ENCODE measurements at places on chromosomes 5 and 9. TPM values are rescaled to one million over a fixed set of nuclear protein-coding genes. Genes with fewer than 3 reads are reported as not detected.

The PDZD2 gene
- 1.4 TPM for total RNA-seq

The SPATA9 gene
- not detected for total RNA-seq

The HAPLN1 gene
- total RNA-seq: not detected

The PCDHGA12 gene
- total RNA-seq: not detected

The KYAT1 gene
- 15.9 TPM for total RNA-seq

The DOK3 gene
- total RNA-seq: 3.8 TPM

The PARP8 gene
- total RNA-seq: 149 TPM

The NUTM2G gene
- total RNA-seq: not detected

The TLR4 gene
- 0.52 TPM for total RNA-seq

- no peaks in the 10 kb centered on the region for H3K36me3 ChIP-seq
- no peak overlapping the region for H3K27ac ChIP-seq
- peaks cover 22% of the 10 kb centered on the region for H3K4me1 ChIP-seq
- peaks cover 36% of the 10 kb centered on the region for H3K27me3 ChIP-seq
- DNase-seq: no peak
Observed at GRCh38 chr5:17219006-17219422, 1.6 kb downstream of the BASP1 start.

DNA sequence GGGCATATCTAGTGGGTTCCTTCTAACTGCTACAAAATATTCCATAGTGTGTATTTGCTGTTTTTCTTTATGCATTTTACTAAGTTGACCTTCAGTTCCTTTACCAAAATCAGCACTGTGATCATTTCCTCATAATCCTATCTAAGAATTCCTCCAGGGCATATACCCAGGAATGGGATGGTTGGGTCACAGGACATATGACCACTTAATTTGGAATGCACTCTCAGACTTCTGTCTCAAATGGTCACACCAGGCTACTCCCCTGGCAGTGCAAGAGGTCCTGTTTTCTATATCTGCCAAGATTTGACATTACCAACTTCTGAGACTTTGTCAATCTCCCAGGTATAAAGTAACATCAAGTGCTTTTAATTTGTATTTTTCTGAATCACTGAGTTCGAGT, 63.9 kb downstream of the ADAMTS12 start:
- no peak for DNase-seq
- H3K4me3 ChIP-seq: no peak overlapping the region
- peaks cover 3% of the 10 kb centered on the region for H3K27me3 ChIP-seq
- no peaks in the 10 kb centered on the region for H3K36me3 ChIP-seq
- peaks cover 14% of the 10 kb centered on the region for H3K4me1 ChIP-seq
- no peak overlapping the region for H3K27ac ChIP-seq

DNA sequence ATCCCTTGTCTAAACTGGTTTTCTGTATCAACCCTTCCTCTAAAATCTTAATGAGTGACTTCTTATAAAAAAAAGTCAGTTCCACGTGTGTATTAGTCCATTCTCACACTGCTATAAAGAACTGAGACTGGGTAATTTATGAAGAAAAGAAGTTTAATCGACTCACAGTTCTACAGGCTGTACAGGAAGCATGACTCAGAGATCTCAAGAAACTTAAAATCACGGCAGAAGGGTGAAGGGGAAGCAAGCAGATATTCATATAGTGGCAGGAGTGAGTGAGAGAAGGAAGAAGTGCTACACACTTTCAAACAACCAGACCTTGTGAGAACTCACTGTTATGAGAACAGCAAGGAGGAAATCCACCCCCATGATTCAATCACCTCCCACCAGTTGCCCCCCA, 307.8 kb upstream of the ARRDC3 start:
- no peaks in the 10 kb centered on the region for H3K4me1 ChIP-seq
- H3K4me3 ChIP-seq: no peak overlapping the region
- H3K27me3 ChIP-seq: peaks cover 7% of the 10 kb centered on the region
- H3K27ac ChIP-seq: no peak overlapping the region
- H3K36me3 ChIP-seq: no peaks in the 10 kb centered on the region

GRCh38 chr9:134378901-134379338, 52.7 kb downstream of the RXRA start:
- H3K4me3 ChIP-seq: no peak overlapping the region
- H3K27ac ChIP-seq: no peak overlapping the region
- DNase-seq: no peak
- no peaks in the 10 kb centered on the region for H3K36me3 ChIP-seq

GRCh38 chr9:100112677-100113336, 13.8 kb downstream of the INVS start:
- H3K27ac ChIP-seq: no peak overlapping the region
- H3K4me1 ChIP-seq: peaks cover 19% of the 10 kb centered on the region
- DNase-seq: no peak
- H3K4me3 ChIP-seq: no peak overlapping the region
- no peaks in the 10 kb centered on the region for H3K36me3 ChIP-seq

- H3K27me3 ChIP-seq: no peaks in the 10 kb centered on the region
- H3K4me3 ChIP-seq: no peak overlapping the region
- peaks cover 17% of the 10 kb centered on the region for H3K4me1 ChIP-seq
- no peak overlapping the region for H3K27ac ChIP-seq
- DNase-seq: no peak
Observed at GRCh38 chr5:113269023-113269997, 165.5 kb downstream of the TSSK1B start.

DNA sequence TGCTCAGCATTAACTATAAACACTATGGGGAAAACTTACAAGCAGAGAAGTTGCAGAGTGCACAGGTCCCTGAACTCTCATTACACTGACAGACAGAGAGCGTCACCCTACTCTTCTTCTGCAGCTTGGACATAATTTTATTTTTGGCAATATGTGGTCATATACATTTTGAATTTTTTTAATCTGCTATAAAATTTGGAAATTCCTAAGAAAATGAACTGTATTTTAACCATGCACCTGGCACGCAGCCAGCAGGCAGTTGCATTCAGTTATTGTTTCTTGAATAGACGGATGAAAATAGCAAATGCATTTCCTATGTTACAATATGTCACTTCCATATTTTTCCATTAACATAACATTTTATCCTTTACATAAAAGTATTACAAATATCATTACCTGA, 100.2 kb downstream of the SLC25A46 start:
- H3K27ac ChIP-seq: no peak overlapping the region
- no peaks in the 10 kb centered on the region for H3K4me1 ChIP-seq
- H3K36me3 ChIP-seq: no peaks in the 10 kb centered on the region

DNA sequence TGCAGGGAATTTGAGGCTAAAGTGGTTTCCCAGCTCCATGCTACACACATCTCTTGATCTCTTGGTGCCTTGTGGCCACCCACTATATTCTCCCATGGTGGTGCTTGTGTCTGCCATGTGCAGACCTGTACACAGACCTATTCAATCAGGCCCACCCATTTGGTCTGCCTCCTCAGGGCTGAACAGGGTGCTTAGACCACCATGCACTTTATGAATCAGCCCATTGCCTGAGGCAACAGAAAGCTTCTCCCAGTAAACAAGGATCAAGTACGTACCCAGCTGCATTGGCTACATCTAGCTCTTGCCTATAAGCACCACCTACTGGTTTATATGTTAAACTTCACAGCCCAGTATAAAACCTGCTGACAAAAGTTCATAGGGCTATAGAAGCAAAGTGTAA, 664.3 kb upstream of the EDIL3 start:
- H3K4me3 ChIP-seq: no peak overlapping the region
- H3K36me3 ChIP-seq: no peaks in the 10 kb centered on the region
- no peaks in the 10 kb centered on the region for H3K27me3 ChIP-seq
- no peaks in the 10 kb centered on the region for H3K4me1 ChIP-seq
- no peak for DNase-seq

- peaks cover 36% of the 10 kb centered on the region for H3K27me3 ChIP-seq
- H3K36me3 ChIP-seq: peaks cover 3% of the 10 kb centered on the region
- peak overlapping the region; percentile 89 for H3K4me3 ChIP-seq
Observed at GRCh38 chr5:10333154-10334006, 20.1 kb upstream of the MARCHF6 start.

GRCh38 chr9:91847581-91848091, 102.4 kb downstream of the ROR2 start:
- H3K27ac ChIP-seq: no peak overlapping the region

- H3K4me3 ChIP-seq: no peak overlapping the region
- H3K27me3 ChIP-seq: peaks cover 16% of the 10 kb centered on the region
- peaks cover 3% of the 10 kb centered on the region for H3K4me1 ChIP-seq
- no peaks in the 10 kb centered on the region for H3K36me3 ChIP-seq
- no peak overlapping the region for H3K27ac ChIP-seq
Observed at GRCh38 chr9:114081441-114082016, 3.4 kb upstream of the AMBP start.

DNA sequence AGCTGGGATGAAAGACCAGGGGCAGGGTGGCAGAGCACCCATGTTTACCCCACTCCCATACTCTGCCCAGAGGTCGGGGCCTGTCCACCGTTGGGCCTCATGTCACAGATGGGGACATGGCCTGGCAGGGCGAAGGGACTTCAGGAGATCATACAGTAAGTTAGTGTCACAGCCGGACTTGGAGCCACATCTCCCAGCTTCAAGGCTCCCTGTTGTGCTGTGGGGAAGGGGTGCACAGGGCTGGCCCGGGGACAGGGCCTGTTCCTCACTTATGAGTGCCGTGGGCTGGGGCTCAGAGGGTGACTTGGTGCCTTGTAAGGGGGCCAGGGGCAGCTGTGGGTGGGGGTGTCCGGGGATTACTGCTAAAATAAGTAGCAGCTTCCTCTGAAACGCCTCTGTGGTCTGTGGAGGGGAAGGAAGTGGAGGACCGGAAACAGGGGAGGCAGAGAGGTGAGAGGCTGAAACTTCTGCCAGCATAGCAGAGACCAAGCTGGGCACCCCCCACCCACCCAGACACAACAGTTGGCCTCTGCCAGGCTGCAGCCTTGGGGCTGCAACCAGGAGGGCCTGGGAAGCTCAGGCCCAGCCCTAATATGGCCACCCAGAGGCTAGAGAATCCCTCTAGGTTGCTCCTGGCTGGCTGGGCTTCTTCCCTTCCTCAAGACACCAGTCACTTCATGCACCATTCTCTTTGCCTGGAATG, 41.1 kb upstream of the NEK6 start:
- DNase-seq: no peak
- no peak overlapping the region for H3K27ac ChIP-seq
- peak overlapping the region; percentile 55 for H3K4me3 ChIP-seq
- peaks cover 18% of the 10 kb centered on the region for H3K4me1 ChIP-seq
- H3K27me3 ChIP-seq: no peaks in the 10 kb centered on the region

- no peak overlapping the region for H3K27ac ChIP-seq
- no peak overlapping the region for H3K4me3 ChIP-seq
- no peaks in the 10 kb centered on the region for H3K36me3 ChIP-seq
Observed at GRCh38 chr9:89065921-89066320, 74.7 kb downstream of the S1PR3 start.

- H3K27me3 ChIP-seq: no peaks in the 10 kb centered on the region
- peaks cover 67% of the 10 kb centered on the region for H3K36me3 ChIP-seq
- H3K27ac ChIP-seq: peak overlapping the region; percentile 16
- H3K4me1 ChIP-seq: peaks cover 28% of the 10 kb centered on the region
- no peak overlapping the region for H3K4me3 ChIP-seq
- no peak for DNase-seq
Observed at GRCh38 chr9:71748280-71748743, 20.0 kb downstream of the CEMIP2 start.

- H3K36me3 ChIP-seq: no peaks in the 10 kb centered on the region
- DNase-seq: no peak
- peaks cover 10% of the 10 kb centered on the region for H3K4me1 ChIP-seq
- H3K27ac ChIP-seq: no peak overlapping the region
Observed at GRCh38 chr5:88854769-88855168, 28.2 kb downstream of the MEF2C start.

DNA sequence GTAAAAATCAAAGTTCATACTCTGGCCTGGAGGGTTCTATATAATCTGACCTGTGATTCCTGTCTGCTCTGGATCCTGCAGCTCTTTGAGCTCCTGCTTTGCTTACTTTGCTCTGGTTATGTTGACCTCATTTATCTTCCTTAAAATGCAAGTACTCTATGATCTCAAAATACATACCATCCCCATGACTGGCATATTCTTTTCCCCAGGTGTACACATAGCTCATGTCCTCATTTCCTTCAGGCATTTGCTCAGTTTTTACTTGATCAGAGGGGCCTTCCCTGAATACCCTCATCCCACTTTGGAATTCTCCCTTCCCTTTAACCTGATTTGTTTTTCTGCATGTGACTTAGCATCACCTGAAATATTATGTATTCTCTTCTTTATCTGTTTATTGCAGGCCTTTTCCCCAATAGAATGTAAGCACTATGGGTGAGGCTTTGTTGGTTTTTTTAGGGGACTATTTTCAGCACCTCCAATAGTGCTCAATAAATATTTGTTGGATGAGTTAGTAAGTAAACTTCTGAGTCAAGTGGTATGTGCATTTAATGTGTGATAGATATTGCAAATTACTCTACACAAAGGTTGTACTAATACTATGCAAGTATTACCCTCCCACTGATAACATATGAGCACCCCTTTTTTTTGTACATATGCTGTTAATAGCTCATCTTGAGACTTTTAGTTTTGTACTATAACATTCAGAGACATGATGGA, 211.5 kb downstream of the NMUR2 start:
- no peak overlapping the region for H3K27ac ChIP-seq
- peaks cover 6% of the 10 kb centered on the region for H3K27me3 ChIP-seq
- no peaks in the 10 kb centered on the region for H3K36me3 ChIP-seq
- H3K4me1 ChIP-seq: no peaks in the 10 kb centered on the region
- DNase-seq: no peak
- H3K4me3 ChIP-seq: no peak overlapping the region

- no peak for DNase-seq
- no peak overlapping the region for H3K4me3 ChIP-seq
- H3K36me3 ChIP-seq: no peaks in the 10 kb centered on the region
- no peaks in the 10 kb centered on the region for H3K27me3 ChIP-seq
- H3K4me1 ChIP-seq: no peaks in the 10 kb centered on the region
- no peak overlapping the region for H3K27ac ChIP-seq
Observed at GRCh38 chr5:162654661-162655405, 587.3 kb downstream of the GABRG2 start.

- H3K4me1 ChIP-seq: peaks cover under 1% of the 10 kb centered on the region
- H3K36me3 ChIP-seq: no peaks in the 10 kb centered on the region
- no peak for DNase-seq
- H3K27ac ChIP-seq: no peak overlapping the region
Observed at GRCh38 chr9:89006267-89006666, 15.0 kb downstream of the S1PR3 start.

DNA sequence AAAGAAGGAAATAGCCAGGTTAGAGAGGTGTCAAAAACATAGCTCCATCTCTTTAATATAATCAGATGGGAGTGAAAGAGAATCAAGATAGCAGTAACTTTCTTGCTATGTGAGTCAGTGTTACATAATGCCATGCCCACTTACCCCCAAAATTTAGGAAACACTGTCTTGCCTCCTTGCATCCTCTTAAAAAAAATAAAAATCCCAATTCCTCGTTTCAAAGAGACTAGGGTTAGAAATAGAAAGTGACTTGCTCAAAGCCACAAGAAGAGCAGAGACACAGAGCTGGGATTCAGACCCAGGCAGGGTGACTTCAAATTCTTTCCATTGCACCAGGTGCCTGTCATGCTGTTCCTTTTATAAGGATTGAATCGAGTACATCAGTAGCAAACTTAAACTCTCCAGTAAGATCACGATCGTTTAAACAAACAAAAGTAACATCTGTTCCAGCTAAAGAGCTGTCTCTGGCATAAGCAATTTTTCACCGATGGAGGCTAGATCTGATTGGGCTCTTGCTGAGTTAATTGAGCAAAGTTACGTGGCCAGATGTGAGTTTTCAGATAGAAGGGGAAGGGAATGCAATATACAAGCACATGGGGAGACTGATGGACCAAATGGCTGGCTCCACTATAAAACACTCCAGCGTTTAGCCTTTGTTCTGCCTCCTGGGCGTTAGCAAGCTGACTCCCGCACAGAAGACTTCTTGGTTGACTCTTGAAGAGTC, 176.9 kb downstream of the PALM2AKAP2 start:
- no peaks in the 10 kb centered on the region for H3K27me3 ChIP-seq
- no peak overlapping the region for H3K4me3 ChIP-seq
- no peaks in the 10 kb centered on the region for H3K4me1 ChIP-seq
- no peak for DNase-seq
- H3K36me3 ChIP-seq: no peaks in the 10 kb centered on the region
